ENCODE measurements at places on chromosomes 12 and 14.

DNA sequence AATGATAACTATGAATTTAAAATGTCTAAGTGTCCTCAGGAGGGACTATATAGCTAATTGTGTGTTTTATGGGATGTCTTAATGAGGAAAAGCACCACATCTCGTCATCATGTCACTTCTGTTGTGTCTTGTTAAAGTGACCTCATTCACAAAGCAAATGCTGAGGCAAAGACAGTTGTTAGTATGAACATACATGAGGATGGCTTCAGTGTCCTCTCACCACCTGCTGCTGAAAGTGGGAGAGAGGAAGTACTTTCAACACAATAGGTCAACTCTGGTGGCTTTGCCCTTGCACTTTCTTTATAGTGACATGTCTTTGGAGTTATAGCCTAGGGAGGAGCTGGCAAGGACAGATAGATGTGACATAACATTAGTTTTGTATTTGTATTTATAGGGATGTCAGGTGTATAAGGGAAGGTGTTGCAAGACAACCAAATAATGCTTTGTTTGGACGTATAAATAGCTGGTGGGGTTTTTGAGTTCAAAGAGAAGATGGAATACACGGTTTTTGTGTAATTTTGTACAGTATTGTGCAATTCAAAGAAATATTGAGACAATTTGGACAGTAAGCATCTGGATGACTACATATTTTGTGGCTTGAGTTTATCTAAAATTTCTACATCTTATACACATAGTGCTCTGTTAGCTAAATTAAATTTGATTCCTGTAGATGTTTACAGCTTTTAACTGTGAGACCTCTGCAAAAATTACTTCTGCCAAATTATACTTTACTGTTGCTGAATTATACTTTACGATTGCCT, 131.7 kb upstream of the ATP2B1 start:
- no peak for DNase-seq

- no peak for DNase-seq
These were observed 2.3 kb upstream of the AGAP2 start for GRCh38 chr12:57740656-57741412.

DNA sequence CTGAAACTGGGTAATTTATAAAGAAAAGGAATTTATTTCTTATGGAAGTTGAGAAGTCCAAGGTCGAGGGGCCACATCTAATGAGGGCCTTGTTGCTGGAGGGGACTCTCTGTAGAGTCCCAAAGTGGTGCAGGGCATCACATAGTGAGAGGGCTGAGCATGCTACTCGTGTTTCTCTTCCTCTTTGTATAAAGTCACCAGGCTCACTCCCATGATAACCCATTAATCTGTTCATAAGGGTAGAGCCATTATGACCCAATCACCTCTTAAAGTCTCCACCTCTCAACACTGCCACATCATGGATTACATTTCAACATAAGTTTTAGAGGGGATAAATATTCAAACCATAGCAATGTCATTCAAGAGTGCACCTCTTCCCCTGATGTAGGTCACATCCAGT, 79.1 kb upstream of the ATP2B1 start:
- no peak for DNase-seq

- peak; percentile 2 for DNase-seq
These were observed 199.5 kb upstream of the CAND1 start for GRCh38 chr12:67069451-67070306.

- no peak for DNase-seq
These were observed 16.3 kb downstream of the ASB2 start for GRCh38 chr14:93960108-93960475.

- no peak for DNase-seq
These were observed 178.1 kb downstream of the SOX5 start for GRCh38 chr12:23771240-23771949.

DNA sequence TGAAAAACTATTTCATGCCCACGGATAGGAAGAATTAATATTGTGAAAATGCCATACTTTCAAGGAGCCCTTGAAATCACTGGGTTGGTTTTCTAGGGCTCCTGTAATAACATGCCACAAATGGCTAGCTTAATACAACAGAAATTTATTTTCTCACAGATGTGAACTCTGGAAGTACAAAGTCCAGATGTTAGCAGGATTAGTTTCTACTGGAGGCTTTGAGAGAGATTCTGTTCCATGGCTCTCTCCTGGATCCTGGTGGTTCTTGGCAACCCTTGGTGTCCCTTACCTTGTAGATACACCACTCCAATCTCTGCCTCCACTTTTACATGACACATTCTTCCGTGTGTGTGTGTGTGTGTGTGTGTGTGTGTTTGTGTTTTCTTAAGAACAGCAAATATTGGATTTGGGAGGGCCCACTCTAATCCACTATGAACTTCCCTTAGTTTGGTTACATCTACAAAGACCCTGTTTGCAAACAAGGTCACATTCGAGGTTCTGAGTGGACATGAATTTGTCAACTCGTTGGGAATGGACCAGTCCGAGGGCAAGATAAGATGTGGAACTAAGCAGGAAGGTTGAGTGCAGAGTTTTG, 381.1 kb downstream of the IPO8 start:
- no peak for DNase-seq

- DNase-seq, result no peak
These were observed 65.8 kb downstream of the RIN3 start for GRCh38 chr14:92579244-92579936.

DNA sequence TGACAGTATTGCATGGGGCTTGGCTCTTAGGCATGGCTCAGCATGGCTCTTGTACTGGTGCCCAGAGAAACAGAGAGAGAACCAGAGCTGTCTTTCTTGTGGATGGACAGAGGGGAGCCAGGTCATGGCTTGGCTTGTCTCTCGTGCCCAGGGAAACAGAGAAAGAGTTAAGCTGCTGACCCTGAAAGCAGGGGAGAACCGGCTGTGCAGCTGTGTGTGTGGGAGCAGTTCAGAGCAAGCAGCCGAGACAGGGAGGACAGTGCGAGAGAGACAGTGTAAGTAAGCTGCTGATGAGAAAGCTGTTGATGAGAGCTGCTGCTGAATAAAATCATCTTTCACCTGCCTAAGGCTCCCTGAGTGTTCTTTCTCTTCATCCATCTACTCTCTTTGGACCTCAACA, 61.3 kb upstream of the DDHD1 start:
- DNase-seq, result no peak

DNA sequence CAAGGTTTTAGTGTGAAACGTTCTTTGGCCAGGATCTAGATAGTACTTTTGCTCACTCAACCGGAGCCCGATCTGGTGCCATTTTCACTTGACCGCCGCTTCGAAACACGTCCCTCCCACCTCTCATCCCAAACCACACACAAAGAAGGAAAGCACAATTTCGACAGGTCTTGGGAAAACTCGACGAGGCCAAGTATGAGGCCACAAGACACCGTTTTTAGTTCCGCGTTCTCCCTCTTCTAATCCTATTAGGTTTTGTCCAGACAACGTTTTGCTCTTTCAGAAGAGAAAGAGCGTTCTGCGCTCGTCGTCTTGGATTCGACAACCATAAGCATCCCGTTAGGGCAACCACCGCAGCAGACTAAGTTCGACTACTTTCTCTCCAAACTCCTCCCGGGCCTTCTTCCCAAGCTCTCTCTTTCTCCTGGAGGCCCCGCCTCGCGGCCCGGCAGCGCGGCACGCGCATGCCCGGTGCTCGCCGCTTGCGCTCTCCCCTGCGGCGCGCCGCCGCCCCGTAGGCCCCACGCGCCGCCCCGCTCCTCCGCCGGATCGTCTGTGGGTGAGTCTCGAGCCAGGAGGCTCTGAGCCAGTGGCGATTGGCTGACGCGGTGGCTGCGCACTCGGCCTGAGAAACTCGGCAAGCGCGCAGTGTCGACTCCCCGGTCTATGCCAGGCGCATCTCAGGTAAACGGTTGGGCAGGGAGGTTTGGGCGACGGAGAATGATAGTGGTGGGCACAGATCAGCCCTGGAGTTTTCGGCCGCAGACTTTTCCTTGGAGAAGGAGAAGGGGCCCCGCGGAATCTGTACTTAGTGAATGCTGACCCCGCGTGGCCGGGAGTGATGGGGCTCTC, at the start of gene MIPOL1:
Gene MIPOL1, plus strand, starts transcription at position 517 of the 852 bp plus-strand sequence. CDS start 49,952 bp downstream, outside the sequence.
- DNase-seq, result peak; percentile 1

DNA sequence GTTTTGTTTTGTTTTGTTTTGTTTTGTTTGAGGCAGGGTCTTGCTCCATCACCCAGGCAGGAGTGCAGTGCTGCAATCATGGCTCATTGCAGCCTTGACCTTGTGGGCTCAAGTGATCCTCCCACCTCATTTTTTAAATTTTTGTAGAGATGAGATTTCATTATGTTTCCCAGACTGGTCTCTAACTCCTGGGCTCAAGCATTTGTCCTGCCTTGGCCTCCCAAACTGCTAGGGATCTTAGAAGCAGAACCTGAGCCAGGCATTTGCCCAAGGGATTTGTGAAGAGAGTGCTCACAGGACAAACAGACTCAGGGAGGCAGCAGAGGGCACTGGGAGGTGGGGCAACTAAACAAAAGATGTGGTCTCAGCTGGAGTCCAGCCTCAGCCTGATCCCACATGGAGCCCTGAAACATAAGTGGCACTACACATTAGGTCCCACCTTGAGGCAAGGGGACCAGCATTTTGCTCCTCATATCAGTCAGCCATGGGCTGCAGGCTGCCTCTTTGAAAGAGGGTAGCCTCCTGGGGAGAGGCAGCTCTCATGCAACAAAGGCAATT, 86.2 kb upstream of the CMKLR1 start:
- DNase-seq, result no peak

- DNase-seq, result no peak
These were observed 16.1 kb downstream of the EML1 start for GRCh38 chr14:99809360-99809759.

- no peak for DNase-seq
These were observed 14.3 kb downstream of the PPP2R5C start for GRCh38 chr14:101775826-101776225.

GRCh38 chr14:96803958-96804357, 6.8 kb downstream of the VRK1 start:
- DNase-seq, result no peak

- DNase-seq, result no peak
These were observed 167.9 kb upstream of the AVPR1A start for GRCh38 chr12:63318933-63319332.

- DNase-seq, result no peak
These were observed 33.3 kb downstream of the CCDC85C start for GRCh38 chr14:99570544-99571302.

DNA sequence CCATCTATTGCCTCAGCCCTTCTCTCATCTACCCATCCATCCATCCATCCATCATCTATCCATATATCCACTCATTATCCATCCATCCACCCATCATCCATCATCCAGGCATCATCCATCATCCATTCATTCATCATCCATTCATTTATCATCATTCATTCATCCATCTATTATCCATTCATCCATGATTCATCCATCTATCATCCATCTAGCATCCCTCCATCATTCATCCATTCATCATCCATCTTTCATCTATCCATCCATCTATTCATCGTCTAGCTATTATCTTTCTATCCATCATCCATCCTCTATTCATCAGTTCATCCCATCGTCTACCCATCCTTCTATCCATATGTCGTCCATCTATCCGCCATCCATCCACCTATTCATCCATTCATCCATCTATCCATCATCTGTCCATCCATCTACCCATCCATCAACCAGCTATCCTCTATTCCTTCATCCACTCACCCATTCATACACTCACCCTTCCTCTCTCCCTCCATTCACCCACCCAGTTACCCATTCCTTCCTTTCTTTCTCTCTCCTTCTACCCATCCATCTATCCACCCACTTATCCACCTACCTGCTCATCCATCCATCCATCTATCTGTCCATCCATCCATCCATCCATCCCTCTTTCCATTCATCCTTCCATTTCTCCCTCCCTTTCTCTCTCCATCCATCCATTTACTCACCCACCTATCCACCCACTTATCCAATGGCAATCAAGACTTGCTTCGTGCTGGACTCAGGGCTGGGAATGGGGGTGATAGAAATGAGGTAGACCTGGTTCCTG, 59.3 kb downstream of the KIF26A start:
- no peak for DNase-seq

DNA sequence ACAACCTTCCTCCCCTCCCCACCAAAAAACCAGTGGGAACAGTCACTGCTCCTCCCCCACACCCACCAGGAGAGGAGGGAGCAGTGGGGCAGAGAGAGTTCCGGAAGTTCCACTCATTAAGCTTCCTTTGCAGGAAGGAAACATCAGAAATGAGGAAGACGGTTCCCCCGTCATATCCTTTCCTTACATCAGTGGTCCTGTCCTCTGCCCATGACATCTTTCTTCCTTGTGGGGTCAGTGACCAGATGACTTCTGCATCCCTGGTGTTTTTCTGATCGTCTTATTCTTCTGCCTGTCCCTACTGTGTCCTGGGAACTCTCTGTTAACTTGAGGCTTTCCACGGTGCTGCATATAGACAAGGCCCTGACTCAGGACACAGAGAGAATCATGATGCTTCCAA, 40.8 kb upstream of the SPTLC2 start:
- DNase-seq, result no peak

DNA sequence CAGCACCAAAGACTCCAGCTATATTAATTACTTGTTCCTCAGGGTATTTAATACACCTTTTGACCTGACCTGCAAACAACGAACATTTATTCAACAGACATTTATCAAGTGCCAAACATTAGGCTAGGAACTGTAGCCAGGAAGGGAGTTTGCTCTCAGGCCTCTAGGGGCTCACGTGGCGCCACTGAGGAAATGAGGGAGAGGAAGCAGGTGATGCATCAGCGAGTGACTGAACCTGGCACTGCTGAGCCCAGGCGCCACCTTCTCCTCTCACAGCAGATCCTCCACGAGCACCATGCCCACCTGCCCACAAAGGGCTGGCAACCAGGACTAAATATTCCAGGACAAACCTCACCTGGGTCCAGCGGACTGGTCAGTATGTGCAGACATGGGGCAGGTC, 50.2 kb downstream of the SETD3 start:
- no peak for DNase-seq

DNA sequence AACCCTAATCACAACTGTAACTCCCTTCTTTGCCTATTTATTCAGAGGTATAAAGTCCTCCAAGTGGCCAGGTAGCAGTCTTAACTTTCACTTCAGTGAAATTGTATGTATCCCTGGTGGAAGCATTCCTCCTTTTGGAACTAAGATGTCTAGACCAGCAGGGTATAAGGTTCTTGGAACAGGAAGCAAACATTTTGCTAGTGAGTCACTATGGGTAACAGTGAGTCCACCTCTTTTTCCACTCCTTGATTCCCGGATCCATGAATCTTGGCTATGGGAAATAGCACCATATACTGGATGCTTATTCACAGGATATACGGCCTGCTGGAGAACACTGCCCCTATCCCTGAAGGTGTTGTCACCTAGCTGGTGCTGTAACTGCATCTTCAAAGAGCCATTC, 80.2 kb downstream of the KCNA5 start:
- DNase-seq, result no peak

- no peak for DNase-seq
These were observed 38.3 kb upstream of the PNMA1 start for GRCh38 chr14:73752297-73752992.

GRCh38 chr12:13094367-13094766, 9.1 kb downstream of the GSG1 start:
- DNase-seq, result no peak

DNA sequence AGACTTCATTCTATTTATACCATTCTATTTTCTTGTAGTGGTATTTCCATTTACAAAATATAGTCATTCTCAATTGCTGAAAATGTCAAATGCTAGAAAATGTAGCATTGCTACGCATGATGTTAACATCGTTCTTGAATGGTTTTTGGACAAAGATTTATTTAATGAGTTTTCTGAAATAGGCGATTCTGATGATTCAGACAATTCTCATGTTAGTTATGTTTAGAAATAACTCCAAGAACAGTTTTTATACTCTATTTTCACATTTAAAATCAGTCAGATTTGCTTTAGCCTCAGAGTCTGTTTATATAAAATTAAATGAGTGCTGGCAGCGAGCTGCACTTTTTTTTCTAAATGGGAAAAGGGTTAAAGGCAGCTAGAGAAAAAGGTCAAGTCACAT, 414.8 kb upstream of the MGAT4C start:
- no peak for DNase-seq
